Activated T-cell treated with anti-CD3 and anti-CD28 coated beads, Interleukin-2, amount 50 U/mL, for 48 hours (primary cell): ENCODE measurements at places on chromosomes 3 and 15.

DNA sequence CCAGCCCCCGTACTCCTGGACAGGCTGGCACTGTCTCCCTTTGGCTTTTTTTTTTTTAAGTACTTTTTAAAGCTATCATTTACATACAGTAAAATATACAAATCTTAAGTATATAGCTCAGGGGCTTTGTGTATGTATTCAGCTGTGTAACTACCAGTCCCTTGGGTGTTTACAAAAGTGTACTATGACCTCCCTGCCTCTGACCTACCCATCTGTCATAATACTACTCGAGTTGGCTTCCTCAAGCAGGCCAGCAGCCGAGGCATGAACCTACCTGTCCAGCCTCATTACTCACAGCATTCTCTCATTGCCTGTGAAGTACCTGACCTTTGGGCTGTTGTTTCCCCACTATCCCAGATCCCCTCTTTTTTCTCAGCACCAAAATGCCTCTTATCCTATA is 33.2 kb downstream of the ABHD2 start:
- DNase-seq: no peak

GRCh38 chr3:98733812-98734281 is 29.3 kb upstream of the ST3GAL6 start:
- DNase-seq: peak; percentile 17

DNA sequence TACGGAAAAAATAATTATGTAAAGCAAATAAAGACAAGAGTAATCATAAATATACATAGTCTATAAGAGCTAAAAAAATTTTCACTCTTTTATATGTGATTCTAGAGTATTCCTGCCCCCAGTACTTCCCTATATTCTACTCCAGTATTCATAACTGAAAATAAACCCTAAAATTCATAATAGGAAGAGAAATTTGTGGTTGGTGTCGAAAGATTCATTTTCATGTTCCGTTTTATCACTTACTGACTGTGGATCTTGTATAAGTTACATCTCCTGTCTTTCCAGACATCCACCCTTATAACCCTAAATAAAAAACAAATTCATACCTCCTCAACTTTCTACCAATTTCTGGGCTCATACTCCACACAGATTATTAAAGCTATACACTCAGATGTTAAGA is 16.0 kb upstream of the MBNL1 start:
- no peak for DNase-seq

- DNase-seq: no peak
Observed at GRCh38 chr15:57028176-57028575, 109.7 kb downstream of the TCF12 start.

DNA sequence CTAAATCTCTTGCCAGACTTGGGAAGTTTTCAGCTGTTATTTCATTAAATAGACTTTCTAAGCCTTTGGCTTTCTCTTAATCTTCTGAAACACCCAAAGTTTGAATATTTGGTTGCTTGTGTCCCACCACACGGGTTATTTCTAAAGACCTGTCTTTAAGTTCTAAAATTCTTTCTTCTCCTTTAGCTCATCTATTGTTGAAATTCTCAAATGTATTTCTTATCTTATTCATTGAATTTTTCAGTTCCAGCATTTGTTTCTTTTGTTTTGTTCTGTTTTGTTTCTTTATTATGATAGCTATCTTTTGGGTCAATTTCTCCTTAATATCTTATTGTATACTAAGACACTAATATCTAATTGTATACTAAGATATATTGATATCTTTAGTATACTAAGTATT is 97.0 kb downstream of the ARRDC4 start:
- no peak for DNase-seq

DNA sequence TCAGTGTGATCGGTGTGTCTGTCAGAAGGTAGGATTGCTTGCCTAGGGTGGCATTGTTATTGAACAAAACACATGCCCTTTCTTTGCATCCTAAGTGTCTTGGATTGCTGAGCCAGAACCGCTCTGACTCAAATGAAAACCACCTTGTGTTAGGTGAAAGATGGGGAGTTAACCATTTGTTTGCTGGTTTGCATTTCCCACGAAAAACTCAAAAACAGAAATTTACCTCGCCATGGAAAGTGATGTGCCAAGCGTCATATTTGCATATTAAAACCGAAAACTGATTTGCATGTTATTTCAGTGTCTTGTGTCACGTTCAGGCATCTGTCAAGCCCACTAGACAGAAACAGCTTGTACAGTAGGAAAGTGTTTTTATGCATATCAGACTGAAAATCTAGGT is 474.6 kb upstream of the TPRG1 start:
- peak; percentile 45 for DNase-seq

- DNase-seq: no peak
Observed at GRCh38 chr3:171508206-171508605, 48.0 kb upstream of the TNIK start.

GRCh38 chr15:48425051-48425450 is 93.8 kb downstream of the DUT start:
- DNase-seq: no peak

DNA sequence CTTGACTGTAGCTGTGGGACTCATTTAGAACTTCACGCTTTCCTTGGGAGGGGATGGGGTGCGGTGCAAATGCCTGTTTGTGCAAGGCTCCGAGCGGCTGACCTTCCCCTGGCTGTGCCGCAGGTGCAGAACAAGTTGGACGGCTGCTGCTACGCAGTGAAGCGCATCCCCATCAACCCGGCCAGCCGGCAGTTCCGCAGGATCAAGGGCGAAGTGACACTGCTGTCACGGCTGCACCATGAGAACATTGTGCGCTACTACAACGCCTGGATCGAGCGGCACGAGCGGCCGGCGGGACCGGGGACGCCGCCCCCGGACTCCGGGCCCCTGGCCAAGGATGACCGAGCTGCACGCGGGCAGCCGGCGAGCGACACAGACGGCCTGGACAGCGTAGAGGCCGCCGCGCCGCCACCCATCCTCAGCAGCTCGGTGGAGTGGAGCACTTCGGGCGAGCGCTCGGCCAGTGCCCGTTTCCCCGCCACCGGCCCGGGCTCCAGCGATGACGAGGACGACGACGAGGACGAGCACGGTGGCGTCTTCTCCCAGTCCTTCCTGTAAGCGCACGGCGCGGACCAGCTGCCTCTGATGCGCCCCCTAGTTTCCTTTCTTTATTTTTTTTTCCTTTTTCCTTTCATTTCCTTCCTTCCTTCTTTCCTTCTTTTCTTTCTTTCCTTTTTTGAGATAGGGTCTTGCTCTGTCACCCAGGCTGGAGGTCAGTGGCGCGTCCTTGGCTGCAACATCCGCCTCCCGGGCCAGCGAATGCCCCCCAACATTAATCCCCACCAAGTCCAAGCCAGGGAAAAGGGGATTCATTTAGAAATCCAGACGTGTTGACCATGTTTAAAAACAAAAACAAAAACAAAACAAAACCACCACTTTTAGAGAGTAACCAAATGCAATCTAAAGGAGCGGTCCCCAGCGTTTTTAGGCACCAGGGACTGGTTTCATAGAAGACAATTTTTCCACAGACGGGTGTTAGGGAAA is 42.7 kb downstream of the EIF2AK4 start:
- DNase-seq: peak; percentile 51

DNA sequence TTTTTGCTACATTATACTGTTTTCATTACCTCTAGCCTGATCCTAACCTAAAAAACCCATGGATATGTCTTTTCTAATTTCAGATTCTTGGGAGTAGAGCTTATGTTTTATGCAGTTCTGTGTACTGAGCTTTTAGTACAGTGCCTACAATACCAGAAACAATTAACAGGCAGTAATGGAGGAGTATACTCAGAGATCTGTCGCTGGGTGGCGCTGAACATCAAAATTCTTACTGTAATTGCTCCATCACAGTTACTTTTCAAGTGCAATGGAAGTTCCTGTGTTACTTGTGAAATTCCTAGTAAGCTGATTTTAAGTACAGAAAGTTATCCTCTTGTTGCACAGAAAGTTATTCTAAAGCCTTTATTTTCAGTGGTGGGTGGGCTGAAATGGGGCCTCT is 66.9 kb downstream of the RNF13 start:
- DNase-seq: peak; percentile 37

DNA sequence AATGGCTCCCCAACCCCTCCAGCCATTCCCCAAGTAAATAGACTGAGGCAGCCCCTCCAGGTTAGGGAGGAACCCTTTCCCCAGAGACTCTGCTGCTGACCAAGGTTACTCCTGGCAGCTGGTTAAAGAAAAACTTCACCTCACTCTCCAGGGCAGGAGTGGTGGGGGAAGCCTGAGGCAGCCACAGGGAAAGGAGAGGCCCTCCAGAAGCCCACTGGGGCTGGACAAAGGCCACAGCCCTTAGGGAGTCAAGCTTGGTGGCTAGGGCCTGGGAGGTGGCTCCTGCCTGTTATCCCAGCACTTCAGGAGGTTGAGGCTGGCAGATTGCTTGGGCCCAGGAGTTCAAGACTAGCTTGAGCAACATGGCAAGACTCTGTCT is 923 bp downstream of the ACY1 start:
- DNase-seq: no peak

DNA sequence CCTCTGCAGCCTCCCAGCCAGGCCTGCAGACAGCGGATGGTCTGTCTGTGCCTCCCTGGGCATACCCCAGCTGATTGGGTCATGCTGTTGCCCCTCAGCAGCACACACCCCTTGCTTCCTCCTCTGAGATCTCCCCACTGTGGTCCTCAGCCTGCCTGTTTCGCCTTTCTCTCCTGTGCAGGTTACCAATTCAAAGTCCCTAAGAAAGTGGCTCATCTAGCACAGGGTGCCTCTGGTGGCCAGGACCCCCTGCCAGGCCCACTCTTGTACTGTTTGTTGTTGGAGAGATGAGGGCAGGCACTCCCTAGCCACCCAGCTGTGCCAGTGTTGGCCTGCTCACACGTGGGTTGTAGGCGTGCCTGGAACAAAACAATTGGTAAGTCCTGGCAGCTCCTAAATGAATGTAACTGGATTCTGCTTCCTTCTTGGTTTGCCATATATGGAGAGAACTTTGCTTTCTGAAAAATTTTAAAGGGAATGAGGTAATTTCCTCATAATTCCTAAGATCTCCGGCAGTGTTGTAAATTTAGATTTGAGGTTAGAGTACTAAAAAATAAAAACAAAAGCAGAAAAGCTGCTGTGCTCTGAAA is 213.2 kb upstream of the IL12A start:
- DNase-seq: no peak

GRCh38 chr3:45756055-45756454 is 40.3 kb downstream of the SLC6A20 start:
- DNase-seq: no peak

- no peak for DNase-seq
Observed at GRCh38 chr3:93867425-93867824, 106.3 kb downstream of the PROS1 start.

GRCh38 chr15:29792426-29793159 is 29.7 kb downstream of the TJP1 start:
- no peak for DNase-seq

DNA sequence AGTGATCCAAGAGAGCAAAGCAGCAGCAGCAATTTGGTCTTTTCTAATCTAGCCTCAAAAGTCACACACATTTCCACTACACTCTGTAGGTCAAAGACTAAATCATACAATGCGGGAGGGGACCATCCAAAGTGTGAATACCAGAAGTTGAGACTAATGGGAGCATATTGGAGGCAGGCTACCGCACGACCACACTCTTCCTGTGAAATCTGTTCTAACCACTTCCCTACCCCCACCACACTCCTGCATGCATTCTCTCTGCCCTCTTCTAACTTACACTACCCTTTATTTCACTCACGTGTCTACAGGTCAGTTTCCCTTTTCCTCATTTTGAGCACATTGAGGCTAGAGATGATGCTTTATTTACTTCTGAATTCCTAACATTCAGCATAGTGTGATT is 23.7 kb upstream of the PRTG start:
- DNase-seq: no peak
